ENCODE measurements at places on chromosomes 5 and 9.

GRCh38 chr9:135253305-135254004 lies 166.0 kb downstream of the OLFM1 start:
- DNase-seq, result no peak

GRCh38 chr5:53099546-53099945 lies 10.0 kb downstream of the MOCS2 start:
- no peak for DNase-seq

- DNase-seq, result no peak
Measured at GRCh38 chr9:75666856-75667554, 223.5 kb upstream of the PCSK5 start.

GRCh38 chr5:82151662-82152061 lies 126.5 kb downstream of the RPS23 start:
- DNase-seq, result no peak

DNA sequence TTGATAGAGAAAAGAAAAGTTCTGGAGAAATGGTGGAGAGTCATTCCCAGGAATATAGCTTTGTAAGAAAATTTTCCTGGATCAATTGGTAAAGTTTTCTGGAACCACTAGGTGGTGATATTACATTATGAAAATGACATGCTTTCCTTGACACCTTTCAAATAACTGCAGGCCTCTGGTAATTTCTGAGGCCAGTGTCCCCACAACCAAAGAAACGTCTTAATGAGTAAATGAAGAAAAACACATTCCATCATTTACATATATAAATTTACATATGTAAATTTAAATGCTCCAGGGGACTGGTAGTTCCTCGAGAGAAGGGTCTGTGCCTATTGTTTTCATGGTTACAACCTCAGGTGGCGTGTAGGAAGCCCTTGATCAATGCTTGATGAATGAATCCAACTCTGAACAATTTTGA lies 17.2 kb upstream of the RGS3 start:
- DNase-seq, result no peak

DNA sequence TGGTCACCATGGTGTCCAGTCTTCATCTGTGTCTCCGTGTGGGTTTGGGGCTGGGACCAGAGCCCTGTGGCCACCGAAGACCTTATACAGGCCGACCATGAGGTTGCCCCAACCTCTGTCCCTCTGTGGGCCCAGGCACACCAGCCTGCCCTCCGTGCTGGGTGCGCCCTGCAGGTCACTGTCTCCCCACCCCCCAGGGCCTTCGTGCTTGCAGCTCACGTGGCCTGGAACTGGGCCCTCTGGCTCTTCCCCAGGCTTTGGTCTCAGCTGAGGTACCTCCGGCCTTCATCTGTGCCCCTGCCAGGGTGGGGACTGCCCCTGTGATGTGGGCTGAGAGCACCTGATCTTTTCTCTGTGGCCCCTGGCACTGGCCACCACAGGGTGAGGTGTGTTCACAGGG lies 92.1 kb downstream of the RXRA start:
- no peak for DNase-seq

GRCh38 chr5:107063511-107063910 lies 607.2 kb downstream of the EFNA5 start:
- no peak for DNase-seq

GRCh38 chr5:149646564-149646963 lies 65.3 kb downstream of the ARHGEF37 start:
- DNase-seq, result no peak

DNA sequence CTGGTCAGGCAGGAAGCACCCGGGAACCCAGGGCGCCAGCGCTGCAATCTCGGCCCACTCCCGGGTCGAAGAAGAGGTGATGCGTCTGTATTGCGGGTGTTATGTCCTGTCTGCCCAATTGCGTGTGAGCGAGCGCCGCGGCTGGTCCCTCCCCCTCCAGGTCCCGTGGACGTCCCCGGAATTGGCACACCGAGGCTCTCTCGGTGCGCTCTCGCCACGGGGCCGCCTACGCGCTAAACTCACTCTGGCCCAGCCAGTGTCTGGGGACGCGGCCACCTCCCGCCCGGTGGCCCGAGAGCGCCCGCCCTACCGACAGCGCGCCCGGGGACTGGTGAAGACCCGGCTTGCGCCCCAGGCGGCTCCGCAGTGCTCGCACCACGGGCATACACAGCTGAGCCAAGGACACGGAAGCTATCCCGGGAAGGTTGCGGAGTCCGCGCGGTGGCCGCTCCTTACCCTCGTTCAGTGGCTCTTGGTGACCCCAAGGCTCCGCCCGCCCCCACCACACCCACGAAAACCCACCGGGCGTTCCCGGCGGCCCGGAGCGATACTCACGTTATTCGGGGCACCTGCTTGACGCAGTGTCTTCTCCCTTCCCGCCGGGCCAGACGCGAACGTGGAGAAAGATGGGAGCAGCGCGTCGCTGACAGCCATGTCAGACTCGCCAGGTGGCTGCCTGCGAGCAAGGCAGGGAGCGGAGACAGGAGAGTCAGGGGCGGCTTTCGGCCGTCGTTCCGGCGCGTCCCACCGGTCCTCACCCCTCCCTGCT lies 1.0 kb downstream of the KLF4 start:
- DNase-seq, result no peak

DNA sequence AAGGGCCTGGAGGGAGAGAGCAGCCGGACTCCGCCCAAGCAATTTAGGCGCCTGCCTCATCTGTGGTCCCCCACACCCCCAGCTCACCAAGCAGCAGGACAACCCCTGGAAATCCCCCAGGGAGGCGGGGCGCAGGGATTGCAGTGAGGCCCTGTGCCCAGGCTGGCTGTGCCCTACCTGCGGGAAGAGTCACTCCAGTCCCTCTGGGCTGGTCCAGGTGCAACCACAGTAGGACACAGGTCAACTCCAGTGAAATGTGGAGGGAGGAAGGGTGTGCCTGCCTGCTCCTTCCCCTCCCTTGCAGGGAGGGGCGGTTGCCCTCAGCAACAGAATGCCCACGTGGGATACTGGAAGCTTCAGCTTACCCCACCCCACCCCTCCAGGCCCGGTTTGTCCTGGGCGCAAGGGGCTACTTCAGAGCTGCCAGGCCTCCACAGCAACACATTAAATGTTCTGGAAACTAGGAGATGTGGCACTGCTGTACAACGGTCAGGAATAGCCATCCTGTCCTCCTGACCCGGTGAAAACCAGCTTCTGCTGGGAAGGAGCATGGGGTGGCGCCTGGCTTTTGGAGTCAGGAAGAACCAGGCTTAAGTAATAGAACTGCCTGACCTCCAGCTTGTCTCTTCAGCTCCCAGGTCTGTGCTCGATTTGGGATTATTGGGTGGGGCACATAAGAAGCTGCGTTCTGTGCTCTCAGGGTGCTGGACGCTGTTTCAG lies 22.5 kb downstream of the ABO start:
- DNase-seq, result no peak

GRCh38 chr9:108844391-108844790 lies 11.4 kb downstream of the ACTL7B start:
- DNase-seq, result no peak

- DNase-seq, result no peak
Measured at GRCh38 chr9:113503131-113503541, 39.6 kb downstream of the RGS3 start.

GRCh38 chr9:123450996-123451395 lies 95.0 kb downstream of the CRB2 start:
- no peak for DNase-seq

DNA sequence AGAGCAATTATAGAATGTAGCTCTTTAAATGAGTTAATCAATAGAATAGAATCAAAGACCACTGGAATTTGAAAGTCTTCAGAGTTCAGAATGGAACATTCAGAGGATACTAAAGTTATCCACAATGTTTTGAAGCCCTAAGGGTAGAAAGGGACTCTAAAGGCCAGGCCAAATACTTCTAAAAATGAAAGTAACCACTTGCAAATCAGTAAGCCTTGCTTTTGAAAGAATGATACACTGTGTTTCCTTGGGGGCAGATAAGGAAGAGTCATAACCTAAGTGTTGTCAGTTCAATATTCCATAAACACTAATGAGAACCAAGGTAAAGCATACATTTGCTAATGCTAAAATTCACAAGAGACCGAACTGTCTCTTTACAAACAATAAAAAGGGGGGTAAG lies 813.5 kb downstream of the PTPRD start:
- no peak for DNase-seq

DNA sequence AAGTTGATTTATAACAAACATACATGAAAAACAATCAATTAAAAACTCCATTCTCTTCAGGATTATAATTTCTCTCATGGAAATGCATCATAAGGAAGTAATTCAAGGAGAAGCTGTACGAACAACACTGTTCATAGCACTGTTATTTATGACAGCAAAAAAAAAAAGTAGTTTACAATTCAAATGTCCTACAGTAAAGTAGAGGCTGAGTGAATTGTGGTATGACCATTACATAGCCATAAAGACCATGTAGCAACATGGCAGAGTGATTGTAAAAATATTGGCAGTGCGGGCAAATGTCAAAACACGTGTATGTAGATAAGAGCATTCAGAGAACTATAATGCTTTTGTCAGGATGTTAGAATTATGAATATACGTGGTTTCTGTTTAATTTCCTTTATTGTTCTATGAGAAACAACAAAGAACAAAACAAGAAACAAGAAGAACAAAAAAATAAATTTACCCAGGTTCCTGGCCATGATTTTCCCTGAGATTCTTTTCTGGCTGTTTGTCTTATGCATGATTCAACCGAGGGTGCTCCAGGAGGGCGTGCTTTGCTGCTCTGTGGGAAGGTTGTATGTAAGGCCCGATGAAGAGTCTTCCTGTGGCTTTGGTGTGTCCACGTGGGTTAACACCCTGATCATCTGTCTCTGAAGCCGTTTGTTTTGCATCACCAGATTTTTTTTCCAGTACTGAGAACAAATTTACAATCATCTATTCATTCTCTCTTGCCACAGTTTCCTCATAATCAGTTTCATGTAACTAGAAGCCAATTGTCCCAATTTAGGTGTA lies 28.8 kb downstream of the GCNT4 start:
- peak; percentile 6 for DNase-seq

GRCh38 chr5:68395926-68396511 lies 180.5 kb downstream of the PIK3R1 start:
- DNase-seq, result no peak

DNA sequence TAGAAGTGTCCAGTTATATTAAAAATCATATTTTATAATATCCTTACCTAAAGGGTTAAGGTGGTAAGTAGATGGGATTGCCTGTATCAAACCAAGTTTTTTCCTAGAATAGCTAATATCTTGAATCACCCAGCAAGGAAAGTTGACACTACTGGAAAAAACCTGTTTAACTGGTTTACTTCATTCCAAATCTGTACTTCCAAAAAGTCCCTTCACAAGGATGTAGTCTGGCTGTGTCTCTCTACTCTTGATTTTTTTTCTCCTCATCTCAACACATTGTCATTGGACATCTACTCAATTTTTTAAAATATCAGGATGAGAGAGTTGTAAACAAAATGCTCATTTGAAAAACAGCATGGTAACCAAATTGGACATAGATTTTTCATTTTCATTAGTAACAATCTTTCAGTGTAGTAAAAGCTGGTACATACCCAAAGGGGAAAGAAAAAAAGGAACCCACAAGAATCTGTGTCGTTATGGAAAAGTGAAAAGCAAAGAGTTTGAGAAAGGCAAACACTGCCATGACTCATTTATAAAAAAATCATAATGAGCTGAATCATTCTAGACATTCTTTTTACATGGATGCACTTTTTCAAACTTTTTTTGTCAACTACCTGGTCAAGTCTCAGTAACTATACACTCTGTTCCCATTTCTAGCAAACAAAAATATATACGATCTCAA lies 173.5 kb downstream of the GLIS3 start:
- no peak for DNase-seq

GRCh38 chr5:92064993-92065392 lies 681.9 kb upstream of the ARRDC3 start:
- DNase-seq, result no peak

GRCh38 chr9:125652759-125653158 lies 54.2 kb downstream of the MAPKAP1 start:
- no peak for DNase-seq

DNA sequence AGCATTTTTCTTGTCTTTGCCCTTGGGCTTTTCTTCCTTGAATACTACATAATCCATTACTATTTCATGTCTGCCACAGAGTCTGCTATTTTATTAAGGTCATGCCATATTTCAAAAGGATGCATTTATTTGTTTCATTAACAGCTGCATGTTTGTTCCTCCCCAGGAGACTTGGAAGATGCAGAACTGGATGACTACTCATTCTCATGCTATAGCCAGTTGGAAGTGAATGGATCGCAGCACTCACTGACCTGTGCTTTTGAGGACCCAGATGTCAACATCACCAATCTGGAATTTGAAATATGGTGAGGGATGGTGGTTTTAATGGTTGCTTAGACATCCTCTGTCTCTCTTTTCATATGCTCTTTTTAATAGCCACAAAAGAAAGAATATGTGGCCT lies 4.0 kb downstream of the IL7R start:
- DNase-seq, result no peak

DNA sequence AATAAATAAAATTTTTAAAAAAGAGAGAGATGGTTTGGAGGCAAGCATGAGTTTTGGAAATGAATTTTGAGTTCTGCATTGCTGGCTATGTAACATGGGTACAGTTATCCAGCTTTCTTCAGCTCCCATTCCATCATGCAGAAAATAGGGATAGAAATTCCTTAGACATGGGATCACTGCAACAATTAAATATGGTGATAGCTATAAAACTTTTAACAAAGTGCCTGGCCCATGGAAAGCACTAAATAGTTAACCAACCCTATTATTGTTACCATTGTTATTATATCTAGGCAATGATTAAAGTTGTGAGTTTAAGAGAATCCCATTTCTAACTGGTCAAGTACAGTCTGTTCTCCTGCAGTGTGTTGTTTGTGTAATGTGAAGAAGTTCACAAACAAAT lies 115.4 kb upstream of the GAS1 start:
- no peak for DNase-seq

GRCh38 chr5:156707750-156708149 lies 142.3 kb upstream of the PPP1R2B start:
- no peak for DNase-seq

GRCh38 chr5:58666598-58667581 lies 84.0 kb downstream of the RAB3C start:
- no peak for DNase-seq

- DNase-seq, result no peak
Measured at GRCh38 chr5:103706939-103707682, 144.5 kb upstream of the NUDT12 start.

- no peak for DNase-seq
Measured at GRCh38 chr5:78534148-78534904, 114.2 kb downstream of the LHFPL2 start.

GRCh38 chr9:8408575-8409190 lies 609.1 kb upstream of the DMAC1 start:
- no peak for DNase-seq

- DNase-seq, result no peak
Measured at GRCh38 chr9:107749787-107750444, 260.3 kb upstream of the KLF4 start.

DNA sequence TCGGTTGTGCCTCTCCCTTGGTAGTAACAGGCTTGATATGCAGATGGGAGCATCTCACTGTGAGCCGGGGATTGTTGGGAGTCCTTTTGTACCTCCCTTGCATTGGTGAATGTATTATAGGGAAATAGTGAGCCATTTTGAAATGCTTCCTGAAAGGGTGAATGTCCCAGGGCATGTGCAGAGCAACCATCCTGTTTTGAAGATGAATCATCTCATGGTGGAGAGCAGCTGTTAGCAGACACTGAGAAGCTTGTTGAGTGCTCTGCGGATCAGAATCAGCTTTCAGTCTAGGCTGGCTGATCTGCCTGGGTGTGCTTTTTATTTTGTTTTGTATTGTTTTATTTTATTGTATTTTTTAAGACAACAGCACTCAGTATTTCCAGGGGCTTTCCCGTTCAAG lies 29.7 kb downstream of the SLC36A1 start:
- no peak for DNase-seq

GRCh38 chr5:7983433-7983832 lies 114.5 kb downstream of the MTRR start:
- no peak for DNase-seq

- no peak for DNase-seq
Measured at GRCh38 chr5:64100203-64100602, 65.4 kb upstream of the RNF180 start.
